ENCODE measurements at places on chromosomes 5 and 9.

DNA sequence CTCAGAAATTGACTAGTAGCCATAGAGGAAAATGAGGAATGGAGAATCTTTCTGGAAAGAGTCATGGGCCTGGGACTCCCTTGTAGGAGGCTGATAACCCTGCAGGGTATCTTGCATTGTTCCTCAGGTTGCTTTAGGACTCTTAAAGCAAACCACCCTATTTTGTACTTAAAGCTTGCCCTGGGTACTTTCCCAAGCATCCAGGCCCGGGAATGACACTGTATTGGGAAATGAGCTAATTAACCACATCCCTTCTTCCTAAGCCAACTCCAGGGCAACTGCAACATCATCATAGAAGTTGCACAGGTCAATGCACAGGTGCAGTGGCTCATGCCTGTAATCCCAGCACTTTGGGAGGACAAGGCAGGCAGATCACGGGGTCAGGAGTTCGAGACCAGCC is 55.9 kb downstream of the UGCG start:
- no peak overlapping the region for H3K4me3 ChIP-seq
- no peak for DNase-seq
- H3K27ac ChIP-seq, result no peak overlapping the region

DNA sequence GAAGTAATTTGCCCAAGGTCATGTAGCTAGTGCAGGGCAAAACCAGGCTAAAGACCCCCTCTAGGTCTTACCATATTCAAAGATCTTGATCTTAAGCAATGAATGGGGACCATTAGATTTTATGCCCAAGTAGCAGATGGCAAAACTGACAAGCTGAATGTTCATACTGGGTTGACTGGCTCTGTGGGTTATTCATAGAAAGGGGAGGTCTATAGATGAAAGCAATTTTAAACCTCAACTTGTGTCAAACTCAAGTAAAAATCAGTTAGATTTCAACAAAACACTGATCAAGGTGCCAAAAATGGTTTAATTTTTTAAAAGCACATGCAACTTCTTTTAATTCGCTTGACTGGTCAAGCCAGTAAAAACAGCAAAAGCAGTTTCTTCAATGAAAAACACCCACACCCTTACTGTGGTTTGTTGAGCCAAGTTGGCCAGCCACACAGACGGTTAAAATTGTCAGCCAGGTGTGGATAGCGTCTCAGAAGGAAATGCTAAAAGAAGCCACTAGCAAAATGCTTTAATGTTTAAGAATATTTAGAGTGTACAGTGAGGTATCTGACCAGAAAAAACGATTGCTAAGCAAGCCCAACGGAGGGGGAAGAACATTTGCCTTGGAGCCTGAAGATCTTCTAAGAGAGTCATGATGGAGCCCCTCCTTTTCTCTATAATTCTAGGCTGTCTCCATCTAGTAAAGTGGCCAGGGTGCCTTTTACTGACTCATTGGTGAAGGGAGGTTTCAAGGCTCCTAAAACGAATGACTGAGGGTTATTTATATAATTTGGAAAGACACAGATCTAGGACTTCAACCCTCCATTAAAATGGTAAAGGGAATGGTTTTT is 539.6 kb upstream of the CLINT1 start:
- no peak for DNase-seq
- H3K4me3 ChIP-seq, result no peak overlapping the region
- peaks cover 2% of the 10 kb centered on the region for H3K27me3 ChIP-seq
- H3K36me3 ChIP-seq, result no peaks in the 10 kb centered on the region
- H3K4me1 ChIP-seq, result no peaks in the 10 kb centered on the region
- H3K27ac ChIP-seq, result no peak overlapping the region

DNA sequence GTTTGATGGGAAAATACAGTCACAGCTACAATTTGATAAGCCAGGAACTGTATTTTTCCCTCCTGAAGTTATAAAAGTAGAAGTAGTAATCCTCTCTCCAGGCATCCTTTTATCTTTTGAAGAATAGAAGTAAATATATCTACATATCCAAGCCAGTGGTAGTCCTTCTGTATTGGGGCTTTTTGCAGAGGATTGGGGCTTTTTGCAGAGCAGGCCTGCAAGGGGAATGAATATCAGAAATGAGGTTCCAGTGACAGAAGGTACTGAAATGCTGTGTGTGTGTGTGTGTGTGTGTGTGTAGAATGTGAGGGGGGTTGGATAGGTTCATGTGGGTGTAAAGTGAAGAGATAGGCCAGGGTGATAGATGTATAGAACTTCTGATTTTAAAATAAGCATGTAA is 127.4 kb downstream of the COMMD10 start:
- no peaks in the 10 kb centered on the region for H3K4me1 ChIP-seq
- no peak for DNase-seq
- no peaks in the 10 kb centered on the region for H3K36me3 ChIP-seq

DNA sequence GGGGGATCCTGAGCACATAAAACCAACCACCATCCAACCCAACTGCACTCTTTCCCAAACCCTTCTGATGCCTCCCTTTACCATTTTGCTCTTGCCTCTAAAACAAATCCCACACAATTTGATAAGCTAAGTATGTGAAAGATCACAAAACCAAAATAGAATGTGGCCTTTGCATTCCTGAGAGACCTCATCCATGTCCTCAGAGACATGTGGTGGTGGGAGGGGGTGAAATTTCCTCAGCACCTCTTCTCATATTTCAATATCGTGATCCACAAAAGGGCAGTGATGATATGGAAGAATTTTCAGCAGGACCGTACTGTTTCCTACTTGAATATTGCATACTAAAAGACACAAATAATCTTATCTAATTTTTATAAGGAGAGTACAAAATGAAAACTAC is 423.3 kb downstream of the TLE1 start:
- no peak overlapping the region for H3K4me3 ChIP-seq
- H3K4me1 ChIP-seq, result no peaks in the 10 kb centered on the region
- no peak overlapping the region for H3K27ac ChIP-seq
- no peak for DNase-seq
- H3K27me3 ChIP-seq, result no peaks in the 10 kb centered on the region

- H3K27me3 ChIP-seq, result no peaks in the 10 kb centered on the region
- H3K36me3 ChIP-seq, result no peaks in the 10 kb centered on the region
- DNase-seq, result no peak
- no peak overlapping the region for H3K27ac ChIP-seq
- H3K4me3 ChIP-seq, result no peak overlapping the region
These were observed 437.7 kb downstream of the SEMA5A start for GRCh38 chr5:9108162-9108561.

DNA sequence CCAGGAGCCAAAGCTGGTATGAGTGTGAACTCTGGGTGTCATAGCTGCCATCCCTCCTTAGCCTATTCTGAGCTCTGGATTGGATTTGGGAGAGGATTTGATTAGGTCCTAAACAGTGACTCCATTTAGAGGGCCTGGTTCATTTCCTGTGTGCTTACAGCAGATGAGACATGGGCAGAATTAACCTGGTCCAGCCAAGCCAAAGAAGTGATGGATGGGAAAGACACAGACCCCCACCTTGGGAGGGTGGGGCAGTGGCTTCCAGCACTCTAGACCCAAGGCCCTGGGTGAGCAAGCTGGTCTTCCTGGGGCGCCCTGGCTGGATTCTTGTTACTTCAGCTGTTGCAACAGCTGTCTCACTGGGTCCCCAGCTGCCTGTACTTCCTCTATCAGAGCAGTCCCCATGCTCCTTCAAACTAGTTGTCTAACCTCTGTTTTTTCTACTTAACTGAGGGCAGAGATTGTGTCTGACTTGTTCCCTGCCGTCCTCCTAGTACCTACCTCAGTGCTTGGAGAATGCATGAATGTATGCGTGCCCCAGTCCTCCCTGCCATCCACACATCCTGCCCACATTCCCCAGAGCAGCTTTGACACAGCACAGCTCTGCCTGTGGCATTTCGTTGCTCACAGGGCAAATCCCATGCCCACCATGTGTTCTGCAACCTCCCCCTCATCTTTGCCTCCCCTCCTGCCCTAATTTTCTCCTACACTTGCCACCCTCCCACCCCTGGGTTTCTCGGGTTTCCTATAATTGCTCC is 115.9 kb downstream of the RGS3 start:
- DNase-seq, result peak; percentile 28
- peak overlapping the region; percentile 79 for H3K4me3 ChIP-seq
- H3K36me3 ChIP-seq, result peaks cover 30% of the 10 kb centered on the region

DNA sequence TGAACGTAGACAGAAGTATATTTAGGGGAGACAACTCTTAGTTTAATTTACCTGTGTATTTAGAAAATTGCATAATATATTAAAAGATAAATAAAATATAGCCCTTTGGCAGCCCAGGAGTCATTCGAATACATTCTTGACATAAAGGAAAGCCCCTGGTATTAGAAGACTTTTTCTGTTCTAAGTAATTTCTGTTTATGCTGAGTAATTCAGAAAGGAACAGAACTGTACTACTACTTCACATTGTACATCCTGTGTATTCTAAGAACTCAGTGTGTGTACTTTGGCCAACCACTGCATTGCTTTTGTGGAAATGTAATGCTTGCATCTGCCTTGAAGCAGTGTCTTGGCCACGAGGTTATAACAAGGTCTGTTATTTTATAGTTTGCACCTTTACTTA is 136.4 kb downstream of the KDM4C start:
- peak overlapping the region; percentile 74 for H3K27ac ChIP-seq
- no peaks in the 10 kb centered on the region for H3K27me3 ChIP-seq
- peaks cover 51% of the 10 kb centered on the region for H3K4me1 ChIP-seq
- DNase-seq, result no peak
- peak overlapping the region; percentile 19 for H3K4me3 ChIP-seq
- H3K36me3 ChIP-seq, result peaks cover 63% of the 10 kb centered on the region

- no peak overlapping the region for H3K27ac ChIP-seq
- H3K4me1 ChIP-seq, result no peaks in the 10 kb centered on the region
- no peak overlapping the region for H3K4me3 ChIP-seq
These were observed 29.6 kb upstream of the DTWD2 start for GRCh38 chr5:119017994-119018393.

- no peak overlapping the region for H3K27ac ChIP-seq
- H3K36me3 ChIP-seq, result no peaks in the 10 kb centered on the region
- no peak overlapping the region for H3K4me3 ChIP-seq
- H3K27me3 ChIP-seq, result no peaks in the 10 kb centered on the region
These were observed 318.2 kb downstream of the SLCO4C1 start for GRCh38 chr5:101977729-101978345.

DNA sequence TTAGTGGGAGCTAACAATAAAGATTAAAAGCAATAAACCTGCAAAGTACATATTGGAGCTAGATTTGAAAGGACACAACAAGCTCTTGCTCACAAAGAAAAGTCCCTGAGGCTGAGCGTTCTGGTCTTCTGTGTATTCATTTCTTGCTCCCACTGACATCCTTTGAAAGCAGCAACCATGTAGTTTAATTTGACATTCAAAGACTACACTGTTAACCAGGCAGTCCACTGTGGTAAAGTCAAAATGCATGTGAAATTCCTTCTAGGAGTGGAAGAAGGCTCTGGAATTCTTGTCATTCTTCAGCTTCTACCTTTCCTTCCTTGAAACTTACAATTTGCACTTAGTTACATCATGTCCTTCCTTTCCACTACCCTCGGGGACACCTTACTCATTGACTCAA is 480.7 kb downstream of the CSNK1G3 start:
- H3K27me3 ChIP-seq, result no peaks in the 10 kb centered on the region
- H3K27ac ChIP-seq, result no peak overlapping the region
- no peak overlapping the region for H3K4me3 ChIP-seq
- H3K4me1 ChIP-seq, result no peaks in the 10 kb centered on the region
- DNase-seq, result no peak

GRCh38 chr9:130172858-130173665 is 858 bp downstream of the NCS1 start:
- H3K4me3 ChIP-seq, result peak overlapping the region; percentile 77
- no peak overlapping the region for H3K27ac ChIP-seq
- peaks cover 1% of the 10 kb centered on the region for H3K4me1 ChIP-seq
- no peaks in the 10 kb centered on the region for H3K36me3 ChIP-seq
- H3K27me3 ChIP-seq, result peaks cover 31% of the 10 kb centered on the region

DNA sequence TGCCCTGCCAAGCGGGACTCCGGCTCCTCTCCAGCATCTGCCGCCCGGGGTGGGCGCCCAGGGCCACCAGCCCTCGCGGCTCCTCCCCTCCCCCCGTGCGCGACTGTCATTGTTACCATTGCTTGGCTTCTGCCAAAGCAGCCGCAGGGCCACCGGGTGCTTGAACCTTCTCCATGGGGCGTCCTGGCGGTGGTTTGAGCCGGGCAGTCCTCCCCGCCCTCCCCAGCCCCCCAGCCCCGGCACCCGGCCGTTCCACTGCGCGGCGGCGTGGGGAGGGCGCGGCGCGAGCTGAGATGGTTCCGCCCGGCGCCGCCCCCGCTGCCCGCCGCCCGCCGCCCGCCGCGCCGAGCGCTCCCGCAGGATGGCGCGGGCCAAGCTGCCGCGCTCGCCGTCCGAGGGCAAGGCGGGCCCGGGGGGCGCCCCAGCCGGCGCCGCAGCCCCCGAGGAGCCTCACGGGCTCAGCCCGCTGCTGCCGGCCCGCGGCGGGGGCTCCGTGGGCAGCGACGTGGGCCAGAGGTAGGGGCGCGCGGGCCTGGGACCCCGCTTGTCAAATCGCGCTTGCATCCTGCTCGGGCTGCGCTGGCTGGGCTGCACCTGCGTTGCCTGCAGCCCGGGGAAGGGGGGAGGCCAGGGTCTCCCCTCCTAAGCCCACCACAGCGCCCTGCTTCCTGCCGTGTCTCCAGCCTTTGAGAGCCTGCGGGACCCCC is 34.4 kb downstream of the KCNT1 start:
- H3K4me3 ChIP-seq, result no peak overlapping the region
- no peaks in the 10 kb centered on the region for H3K4me1 ChIP-seq
- no peaks in the 10 kb centered on the region for H3K36me3 ChIP-seq
- no peak for DNase-seq
- H3K27me3 ChIP-seq, result no peaks in the 10 kb centered on the region

DNA sequence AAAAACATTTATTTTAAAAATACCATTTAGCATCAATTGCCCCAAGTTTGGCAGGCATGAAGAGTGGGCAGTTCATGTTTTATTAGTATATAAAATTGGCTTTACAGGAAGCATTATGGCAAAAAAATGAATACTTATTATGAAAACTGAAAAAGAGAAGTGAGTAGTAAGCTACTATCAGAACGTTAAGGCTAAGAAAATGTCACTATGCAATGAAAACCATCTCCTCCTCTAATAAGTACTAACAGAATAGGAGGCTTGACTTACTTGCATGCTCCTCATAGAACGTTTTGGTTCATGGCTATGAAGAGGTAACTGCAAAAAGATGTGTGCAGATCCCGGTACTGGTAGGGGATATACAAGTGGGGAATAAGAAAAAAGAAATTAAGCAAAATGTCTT is 23.6 kb downstream of the TICAM2 start:
- H3K27ac ChIP-seq, result no peak overlapping the region
- H3K36me3 ChIP-seq, result no peaks in the 10 kb centered on the region
- H3K4me3 ChIP-seq, result no peak overlapping the region
